ENCODE measurements at places on chromosomes 2 and 18.

- DNase-seq = no peak
Observed at GRCh38 chr2:163593982-163594381, 141.8 kb downstream of the FIGN start.

DNA sequence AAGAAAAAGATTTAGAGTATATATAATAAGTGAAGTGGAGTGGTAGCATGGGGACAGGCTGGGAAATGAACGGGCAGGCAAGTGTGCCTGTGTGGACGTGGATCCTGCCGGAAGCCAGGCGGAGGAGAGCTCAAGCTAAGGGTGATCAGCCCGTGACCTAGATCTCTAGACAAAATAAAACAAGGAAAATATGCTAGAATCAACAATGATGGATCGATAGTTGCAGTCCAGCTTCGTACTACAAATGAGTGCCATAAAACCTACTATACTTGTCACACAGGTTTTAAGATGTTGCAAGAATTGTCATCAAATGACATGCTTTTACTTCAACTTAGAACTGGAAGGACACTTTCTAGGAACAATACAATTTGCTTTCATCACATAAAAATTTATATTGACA is 8.5 kb downstream of the EIF2AK2 start:
- DNase-seq = no peak

DNA sequence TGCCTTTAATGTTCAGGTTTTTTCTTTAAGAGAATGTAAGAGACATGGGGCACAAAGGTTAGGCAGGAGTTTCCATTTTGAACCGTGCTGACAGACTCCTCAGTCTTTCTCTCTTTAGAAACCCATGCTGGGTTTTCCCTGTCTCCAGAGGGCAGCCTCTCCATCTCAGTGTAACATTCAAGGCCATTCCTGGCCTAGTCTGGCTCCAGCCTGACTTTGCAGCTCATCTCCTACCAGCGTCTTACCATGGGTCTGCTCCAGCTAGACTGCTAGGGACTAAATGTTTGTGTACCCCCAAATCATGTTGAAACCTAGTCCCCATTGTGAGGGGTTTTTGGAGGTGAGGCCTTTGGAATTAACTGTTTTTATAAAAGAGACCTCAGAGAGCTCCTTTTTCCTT is 9.8 kb upstream of the CLIP4 start:
- no peak for DNase-seq

- no peak for DNase-seq
Observed at GRCh38 chr2:204586444-204587180, 41.3 kb downstream of the PARD3B start.

GRCh38 chr2:239252801-239253200 is 148.0 kb downstream of the HDAC4 start:
- no peak for DNase-seq

GRCh38 chr2:237765875-237766274 is 32.7 kb upstream of the RBM44 start:
- DNase-seq = no peak

- DNase-seq = no peak
Observed at GRCh38 chr2:181380581-181380980, 76.6 kb upstream of the ITGA4 start.

DNA sequence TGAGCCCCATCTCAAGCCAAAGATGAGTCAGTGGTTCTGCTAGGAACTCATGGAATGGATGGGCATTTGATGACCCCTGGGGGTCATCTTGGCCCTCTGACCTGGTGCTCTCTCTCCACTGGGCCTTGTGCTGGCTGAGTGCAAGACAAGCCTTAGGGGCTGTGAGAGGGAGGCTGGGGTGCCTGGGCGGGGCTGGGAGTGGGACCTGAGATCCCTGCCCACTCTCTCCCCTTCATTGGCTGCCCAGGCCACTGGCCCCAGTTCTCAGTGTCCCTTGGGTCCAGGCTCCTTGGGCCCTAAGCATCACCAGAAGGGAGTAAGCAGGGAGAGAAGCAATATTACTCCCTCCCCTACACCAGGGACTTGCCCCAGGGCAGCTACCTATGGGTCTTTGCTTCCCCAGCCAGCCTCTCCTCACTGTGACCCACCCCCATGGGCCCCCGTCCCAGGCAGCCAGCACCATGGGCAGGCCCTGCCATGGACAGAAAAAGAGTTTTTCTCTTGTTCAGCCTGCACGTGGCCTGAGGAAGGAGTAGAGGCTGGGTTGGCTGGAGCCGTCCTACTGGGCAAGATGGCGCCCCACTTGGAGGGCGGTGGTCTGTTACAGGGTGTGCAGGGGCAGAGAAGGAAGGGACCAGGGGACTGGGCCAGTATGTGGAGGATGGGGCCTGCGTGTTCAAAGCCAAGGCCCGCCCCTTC is 33.6 kb downstream of the ATOH8 start:
- no peak for DNase-seq

DNA sequence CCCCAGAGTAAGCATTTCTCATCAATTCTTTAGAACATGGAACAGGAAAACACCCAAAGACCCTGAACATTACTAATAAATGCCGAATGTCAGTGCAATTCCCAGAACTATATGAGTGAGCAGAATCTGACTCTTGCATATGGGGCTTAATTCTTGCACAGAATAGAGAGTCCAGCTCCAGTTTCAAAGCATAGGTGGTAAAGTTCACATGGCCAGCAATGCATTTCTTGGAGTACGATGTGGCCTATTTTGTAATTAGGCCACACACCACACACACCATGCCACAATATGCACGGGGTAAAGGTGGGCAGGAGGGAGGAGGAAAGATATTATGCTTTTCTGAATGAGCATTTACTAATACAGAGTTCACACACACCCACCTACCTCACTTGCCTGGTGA is 56.5 kb downstream of the PLA2R1 start:
- no peak for DNase-seq

- peak; percentile 35 for DNase-seq
Observed at GRCh38 chr18:2337552-2338141, 233.7 kb downstream of the METTL4 start.

- DNase-seq = peak; percentile 33
Observed at GRCh38 chr18:63071701-63072141, 247.8 kb downstream of the BCL2 start.

DNA sequence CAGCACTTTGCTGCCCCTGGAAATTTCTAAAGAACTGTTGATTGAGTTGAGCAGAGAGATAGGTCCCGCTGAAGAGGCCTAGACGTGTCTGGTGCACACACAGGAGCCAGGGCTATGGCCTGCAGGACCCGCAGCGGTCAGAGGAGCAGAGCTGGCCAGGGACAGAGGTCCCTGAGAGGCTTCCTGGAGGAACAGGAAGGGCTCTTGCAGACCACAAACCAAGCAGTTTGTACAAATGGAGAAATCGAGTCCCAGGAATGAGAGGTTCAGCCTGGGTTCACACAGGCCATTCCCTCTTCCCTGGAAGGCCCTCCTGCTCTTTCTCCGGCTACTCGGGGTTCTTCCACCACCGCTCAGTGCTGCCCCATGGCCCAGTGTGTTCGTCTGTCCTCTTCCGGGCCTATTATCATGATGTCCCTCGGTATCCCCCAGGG is 1.2 kb upstream of the BIN1 start:
- DNase-seq = no peak

- DNase-seq = no peak
Observed at GRCh38 chr2:42296226-42296625, 64.8 kb downstream of the COX7A2L start.

GRCh38 chr2:237672731-237673129 is 45.3 kb downstream of the LRRFIP1 start:
- no peak for DNase-seq

- DNase-seq = no peak
Observed at GRCh38 chr2:169001116-169001815, 29.9 kb downstream of the ABCB11 start.

- DNase-seq = no peak
Observed at GRCh38 chr2:39497082-39497801, 60.2 kb upstream of the MAP4K3 start.

DNA sequence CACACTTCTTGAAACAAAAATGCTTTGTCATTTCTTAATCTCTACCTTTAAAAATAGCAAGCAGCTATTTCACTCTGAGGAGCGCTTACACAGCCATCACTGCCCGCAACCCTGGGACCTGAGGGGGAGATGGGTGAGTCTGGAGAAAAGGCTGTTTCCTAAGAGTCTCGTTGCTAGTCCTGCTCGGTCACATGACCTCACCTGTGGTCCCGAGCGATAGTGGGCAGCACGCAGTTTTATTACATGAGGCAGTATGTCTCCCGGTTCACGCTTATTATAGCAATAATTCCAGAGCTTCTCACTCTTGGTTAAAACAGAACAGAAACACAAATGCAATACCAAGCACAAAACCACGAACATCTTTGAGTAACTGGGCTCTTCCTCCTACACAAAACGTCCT is 105.3 kb downstream of the ZNF516 start:
- no peak for DNase-seq

DNA sequence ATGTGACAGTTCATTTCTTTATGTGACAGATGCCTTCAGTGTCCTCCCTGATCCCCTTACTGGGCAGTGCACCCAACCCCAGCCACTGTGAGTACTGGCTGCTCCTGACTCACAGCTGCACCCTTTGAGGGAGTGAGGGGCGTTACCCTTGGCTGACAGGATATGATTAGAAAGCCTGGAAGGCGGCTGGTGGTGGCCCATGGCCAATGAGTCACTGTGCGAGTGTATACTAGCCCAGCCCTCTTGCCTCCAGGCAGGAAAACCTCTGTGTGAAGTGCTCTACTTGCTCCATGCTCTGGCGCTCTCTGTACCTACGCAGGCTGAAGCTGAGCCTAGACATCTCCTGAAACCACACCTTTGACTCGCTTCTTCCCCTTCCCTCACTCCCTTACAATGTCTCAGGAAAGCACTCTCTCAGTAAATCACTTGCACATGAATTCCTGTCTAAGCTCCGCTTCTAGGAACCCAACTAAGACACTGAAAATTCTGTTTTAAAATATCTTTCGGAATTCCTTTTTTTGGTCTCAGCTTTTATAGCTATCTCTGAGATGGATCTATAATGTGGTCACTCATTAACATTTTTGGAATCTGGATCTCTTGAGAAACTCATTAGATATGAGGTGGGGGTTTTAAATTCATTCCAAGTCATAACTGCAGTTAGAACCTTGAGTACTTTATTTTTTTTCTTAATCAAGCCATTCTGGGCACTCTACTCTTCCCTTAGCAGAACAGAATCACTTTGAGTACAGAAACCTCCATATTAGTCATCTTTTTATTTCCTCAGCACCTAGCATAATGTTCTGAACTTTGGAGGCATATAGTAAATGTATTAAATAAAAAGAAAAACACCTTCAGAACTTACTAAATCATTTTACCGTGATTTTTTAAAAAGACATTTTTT is 25.3 kb upstream of the STAM2 start:
- peak; percentile 93 for DNase-seq

DNA sequence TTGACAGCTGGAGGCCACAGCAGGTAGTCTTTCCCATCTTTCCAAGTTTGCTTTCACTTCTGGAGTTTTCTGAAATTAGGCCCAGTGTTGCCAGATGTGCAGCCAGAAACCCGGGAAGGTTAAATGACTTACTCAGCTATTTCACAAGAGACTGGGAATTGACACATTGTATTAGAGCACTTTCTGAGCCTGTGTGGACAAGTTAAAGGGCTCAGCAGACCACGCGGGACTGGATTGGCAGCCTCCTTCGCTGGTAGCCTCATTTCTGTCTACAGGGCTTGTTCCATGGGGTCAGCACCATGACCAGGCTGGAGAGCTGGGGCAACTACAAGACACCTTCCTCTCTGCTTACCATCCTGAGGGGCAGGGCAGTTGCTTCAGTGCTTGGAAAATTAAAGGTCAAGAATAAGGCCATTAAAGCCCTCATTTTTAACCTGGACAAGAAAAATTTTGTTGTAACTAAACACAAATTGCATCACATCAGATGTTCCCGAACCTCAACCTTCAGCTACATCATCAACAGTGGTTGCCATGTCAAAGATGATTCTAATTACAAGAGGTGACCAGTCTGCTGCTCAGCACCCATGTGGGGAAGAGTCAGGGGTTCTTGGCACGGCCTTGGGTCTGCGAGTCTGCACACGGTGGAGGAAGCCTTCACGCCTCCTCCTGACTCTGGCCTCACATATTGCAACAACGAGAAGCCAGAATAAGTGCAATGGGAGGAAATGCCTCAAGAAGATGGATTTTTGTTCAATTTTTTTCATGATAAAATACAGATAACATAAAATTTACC is 279.5 kb upstream of the RAB6C start:
- DNase-seq = no peak

DNA sequence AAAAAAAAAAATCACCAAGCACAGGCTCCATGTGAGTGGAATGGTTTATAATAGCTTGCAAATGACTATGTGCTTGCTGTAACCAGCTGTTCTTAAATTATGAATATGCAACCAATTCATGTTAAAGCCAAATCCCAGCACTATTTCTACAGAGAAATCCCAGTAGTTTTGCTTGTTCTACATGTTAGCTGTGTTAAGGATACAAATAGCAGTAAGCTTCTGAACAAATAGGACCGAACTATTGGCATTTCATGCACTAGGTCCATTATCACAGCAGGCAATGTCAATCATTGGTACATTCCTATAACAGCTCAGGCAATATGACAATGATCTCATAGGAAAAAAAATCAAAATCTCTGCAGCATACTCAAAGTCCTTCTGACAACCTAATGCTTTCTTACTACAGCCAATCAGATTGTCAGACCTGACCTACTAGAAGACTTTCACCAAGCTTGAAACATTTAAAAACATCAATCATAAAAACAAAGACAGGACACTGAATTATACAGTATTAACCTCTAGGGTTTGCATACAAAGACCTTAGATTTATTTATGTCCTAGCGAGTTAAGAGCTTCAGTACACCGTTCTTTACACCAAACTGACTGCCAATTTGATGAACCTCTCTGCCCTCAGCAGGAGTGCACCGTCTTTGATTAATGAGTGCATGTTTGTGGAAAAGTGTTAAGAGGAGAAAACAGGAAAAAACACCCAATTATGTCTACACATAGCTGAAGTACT is 6.4 kb downstream of the BAZ2B start:
- no peak for DNase-seq

DNA sequence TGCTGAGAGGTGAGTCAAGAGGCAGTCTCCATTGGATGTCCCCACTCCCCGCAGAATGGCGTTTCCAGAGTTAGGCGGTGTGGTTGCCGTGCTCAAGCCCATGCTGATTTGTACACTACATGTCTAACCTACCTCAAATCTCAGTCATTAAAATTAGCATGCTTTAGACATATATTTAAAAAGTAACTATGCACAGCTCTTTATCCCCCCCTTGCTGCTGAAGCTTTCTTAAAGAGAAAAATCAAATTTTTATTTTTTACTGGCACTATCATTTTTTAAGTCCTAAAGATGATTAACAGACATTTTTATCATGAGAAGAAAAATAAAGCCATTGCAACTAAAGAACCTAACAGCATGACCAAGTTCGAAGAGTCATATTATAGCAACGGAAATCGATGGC is 42.9 kb downstream of the BOLA3 start:
- no peak for DNase-seq

DNA sequence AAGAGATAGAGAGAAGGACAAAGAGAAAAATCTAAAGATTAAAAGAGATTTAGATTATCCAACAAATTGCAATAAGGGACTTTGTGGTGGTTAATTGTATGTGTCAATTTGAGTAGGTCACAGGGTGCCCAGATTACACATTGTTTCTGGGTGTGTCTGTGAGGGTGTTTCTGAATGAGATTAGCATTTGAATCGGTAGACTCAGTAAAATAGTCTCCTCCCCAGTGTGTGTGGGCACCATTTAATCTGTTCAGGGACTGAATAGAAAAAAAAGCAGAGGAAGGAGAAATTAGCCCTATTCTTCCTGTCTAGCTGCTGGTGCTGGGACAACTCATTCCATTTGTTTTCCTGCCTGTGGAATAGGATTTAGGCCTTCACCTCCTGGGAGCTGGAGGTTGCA is 339.8 kb upstream of the EPHA4 start:
- no peak for DNase-seq

- DNase-seq = no peak
Observed at GRCh38 chr2:239053801-239054503, 206.1 kb downstream of the TWIST2 start.
